ENCODE measurements at places on chromosomes 6 and 20.

DNA sequence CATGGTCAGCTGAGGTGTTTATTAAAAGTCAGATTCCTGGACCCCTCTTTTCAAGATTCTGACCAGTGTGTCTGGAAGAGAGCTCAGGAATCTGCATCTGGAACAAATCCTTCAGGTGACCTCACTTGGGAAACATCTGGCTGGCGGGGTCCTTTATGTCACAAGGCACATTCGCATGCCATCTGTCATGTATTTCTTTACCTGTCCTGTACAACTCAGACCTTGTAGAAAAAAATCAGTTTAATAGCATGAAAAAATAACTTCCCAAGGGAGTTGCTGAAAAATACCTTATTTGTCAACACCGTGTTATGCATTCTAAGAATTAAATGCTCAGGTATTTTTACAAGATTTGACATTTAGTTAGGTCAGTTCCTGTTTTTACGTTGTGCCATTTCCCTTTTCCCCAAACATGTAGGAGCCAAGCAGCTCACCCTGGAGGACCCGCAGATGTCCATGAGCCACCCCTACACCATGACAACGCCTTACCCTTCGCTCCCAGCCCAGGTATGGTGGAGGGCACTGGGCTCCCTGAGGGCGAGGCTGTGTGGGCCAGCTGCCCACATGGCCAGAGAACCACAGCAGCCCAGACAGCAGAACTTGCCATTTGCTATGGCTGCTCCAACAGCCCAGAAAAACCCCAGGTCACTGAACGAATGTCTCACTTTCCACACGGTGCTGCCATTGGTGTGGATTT is 4.0 kb downstream of the IRF4 start:
- no peak for DNase-seq

- DNase-seq = no peak
These were observed 231.6 kb downstream of the FNDC1 start for GRCh38 chr6:159400826-159401225.

DNA sequence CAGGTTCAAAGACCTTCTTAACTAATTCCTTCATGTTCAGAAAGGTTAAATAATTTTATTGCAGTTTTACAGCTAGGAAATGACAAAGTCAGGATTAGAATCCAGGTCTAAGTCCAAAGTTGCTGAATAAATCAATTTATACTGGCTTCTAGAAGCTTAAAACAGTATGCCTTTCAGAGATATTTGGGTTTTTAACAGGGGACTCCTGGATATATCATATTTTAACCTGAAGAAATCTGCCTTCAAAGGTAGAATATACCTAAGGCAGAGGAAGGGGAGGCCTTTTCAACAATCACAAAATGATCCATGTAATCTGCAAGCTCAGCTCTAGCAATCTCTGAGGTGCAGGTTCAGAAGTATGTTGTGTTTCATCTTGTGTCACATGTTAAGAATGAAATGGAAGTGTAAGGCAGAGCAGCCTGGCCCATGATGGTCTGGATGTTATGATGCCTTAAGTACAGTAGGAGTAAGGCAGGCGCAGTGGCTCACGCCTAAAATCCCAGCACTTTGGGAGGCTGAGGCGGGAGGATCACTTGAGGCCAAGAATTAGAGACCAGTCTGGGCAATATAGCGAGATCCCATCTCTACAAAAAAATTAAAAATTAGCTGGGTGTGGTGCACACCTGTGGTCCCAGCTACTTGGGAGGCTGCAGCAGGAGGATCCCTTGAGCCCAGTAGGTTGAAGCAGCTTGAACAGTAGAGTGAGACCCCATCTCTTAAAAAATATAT is 123.9 kb downstream of the SOBP start:
- no peak for DNase-seq

GRCh38 chr20:36532388-36532787 is 8.9 kb upstream of the MYL9 start:
- no peak for DNase-seq

- no peak for DNase-seq
These were observed 19.9 kb downstream of the CAP2 start for GRCh38 chr6:17413313-17413750.

GRCh38 chr20:35226126-35226883 is at the start of gene MMP24:
Gene MMP24 (plus strand): TSS chr20:35226690. CDS start chr20:35226739, 49 bp downstream.
- DNase-seq = peak; percentile 19

DNA sequence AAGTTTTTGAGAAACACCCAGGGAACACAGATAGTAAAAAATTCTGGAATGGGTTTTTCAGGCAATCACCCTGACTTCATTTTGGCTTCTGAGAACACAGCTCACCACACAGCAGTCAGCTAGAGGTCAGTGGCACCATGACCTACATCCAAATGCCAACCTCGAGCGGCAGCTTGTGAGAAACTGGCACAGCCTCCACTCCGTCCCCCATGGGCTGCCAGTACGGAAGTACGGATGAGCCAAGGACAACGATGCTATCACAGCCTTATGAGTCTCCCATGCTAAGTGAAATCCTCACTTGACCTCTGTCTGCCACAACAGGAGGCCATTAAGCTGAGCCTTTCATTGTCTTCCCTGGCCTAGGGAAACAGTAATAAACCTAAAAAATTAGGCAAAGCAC is 32.0 kb downstream of the KIF16B start:
- no peak for DNase-seq

DNA sequence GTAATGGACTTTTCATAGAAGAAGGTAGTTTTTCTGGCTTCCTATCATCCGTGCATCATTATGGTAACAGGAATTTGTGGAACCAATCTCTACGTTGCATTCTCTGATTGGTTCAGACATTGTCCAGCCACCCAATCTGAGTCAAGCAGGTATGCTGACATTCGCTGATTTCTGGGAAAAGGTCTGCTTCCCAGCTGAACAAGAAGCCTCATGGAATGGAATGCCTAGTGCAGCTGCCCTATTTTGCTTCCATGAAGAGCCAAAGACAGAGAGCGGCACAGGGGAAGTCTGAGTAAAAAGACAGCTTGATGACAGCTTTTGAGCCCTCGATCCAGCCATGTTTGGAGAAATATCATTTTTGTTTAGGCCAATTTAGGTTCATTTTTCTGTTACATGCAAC is 38.5 kb upstream of the TXLNB start:
- no peak for DNase-seq

DNA sequence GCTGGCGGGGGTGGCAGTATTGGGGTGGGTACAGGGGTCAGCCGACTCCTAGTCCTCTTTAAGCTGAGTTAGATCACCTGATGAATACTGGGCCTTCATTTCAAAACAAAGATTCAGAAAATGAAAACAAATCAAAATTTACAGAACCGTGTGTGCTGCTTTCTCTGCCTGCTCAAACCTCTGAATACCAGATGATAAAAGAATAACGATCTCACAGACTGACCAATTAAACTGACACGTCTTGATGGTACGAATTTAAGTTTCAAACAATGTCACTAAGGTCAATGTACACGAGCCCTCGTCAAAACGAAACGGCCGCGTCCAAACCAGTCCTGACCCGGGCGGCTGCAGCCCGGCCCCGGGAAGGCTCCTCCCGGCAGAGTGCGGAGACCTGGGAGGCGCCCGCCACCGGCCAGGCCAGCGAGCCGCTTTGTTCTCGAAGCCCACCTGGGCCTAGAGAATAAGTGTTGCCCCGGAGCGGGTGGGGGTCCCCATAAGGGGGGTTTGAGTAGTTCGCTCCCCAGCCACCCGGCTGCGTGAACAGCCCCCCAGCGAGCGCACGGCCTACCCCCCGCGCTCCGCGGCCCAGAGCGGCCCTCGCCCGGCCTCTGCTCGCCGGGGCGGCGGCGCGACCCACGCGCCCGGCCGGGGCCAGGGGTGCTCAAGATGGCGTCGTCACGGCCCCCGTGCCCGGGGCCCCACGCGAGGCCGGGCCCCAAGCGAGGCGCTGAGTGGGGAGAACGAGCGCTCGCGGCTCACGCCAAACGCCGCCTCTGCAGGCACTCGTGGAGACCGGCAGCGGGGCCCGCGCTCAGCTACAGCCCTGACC is 728 bp downstream of the PSMA7 start:
- no peak for DNase-seq

GRCh38 chr6:5994234-5994998 is 12.3 kb downstream of the NRN1 start:
- DNase-seq = no peak

- no peak for DNase-seq
These were observed 28.1 kb downstream of the MRPL14 start for GRCh38 chr6:44099192-44099591.

GRCh38 chr20:60187683-60188082 is 229.5 kb downstream of the CDH26 start:
- DNase-seq = no peak

DNA sequence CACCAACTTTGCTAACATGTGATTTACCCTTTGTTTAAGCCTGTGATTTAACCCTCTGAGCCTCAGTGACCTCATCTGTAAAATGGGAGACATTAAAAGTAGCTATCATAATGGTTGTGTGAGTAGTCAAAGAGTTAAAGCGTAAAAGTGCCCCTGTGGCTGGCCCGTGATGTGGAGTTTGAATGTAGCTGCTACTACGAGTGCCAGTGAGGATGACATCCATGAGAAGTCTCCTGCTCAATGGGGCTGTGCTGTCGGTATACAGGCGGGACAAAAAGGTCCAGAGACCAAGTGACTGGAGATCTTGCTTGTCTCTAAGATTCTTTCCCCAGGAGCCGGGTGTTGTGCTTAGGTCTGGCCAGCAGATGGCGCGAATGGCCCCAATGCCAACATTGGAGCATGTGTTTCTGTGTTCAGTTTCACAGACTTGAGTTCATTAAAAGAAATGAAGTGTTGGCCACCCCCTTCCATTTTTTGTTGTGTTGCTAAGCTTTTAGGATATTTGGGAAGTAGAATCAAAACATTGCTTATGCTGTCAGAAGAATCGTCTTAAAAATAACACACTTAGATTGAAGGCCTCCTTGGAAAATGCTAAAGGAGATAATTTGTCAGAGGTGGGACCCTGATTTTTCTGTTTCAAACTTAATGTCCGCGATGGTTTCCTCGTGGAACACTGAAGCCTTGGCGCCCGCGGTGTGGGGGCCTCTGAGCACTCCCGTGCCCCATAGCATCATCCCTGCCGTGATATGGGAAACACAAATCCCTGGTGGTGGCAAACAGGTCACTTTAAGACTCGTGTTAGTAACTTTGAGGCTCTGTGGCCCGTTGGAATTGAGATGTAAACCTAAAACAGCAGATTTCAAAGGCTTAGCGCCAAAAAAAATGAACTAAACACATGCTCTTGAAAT is 9.3 kb upstream of the RBM38 start:
- peak; percentile 86 for DNase-seq

- DNase-seq = no peak
These were observed 243.7 kb upstream of the CHD6 start for GRCh38 chr20:41861772-41862422.

DNA sequence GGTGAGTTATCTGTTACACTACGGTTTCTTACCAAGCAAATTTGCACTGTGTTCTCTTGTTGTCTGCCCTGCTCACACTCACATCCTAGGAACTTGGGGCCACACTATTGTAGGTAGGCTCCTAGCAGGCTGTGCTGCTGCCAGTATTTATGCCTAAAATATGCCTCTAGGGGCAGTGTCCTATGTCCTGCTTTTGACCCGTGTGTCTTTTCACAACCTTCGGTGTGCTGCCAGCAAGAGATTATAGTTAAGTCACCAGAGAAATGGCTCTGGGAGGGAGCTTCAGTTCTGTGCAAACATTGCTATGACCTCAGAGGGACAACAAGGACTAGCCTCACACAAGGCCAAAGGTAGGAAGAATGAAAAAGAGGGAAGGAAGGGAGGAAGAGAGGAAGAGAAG is 8.9 kb upstream of the TAAR5 start:
- peak; percentile 22 for DNase-seq

DNA sequence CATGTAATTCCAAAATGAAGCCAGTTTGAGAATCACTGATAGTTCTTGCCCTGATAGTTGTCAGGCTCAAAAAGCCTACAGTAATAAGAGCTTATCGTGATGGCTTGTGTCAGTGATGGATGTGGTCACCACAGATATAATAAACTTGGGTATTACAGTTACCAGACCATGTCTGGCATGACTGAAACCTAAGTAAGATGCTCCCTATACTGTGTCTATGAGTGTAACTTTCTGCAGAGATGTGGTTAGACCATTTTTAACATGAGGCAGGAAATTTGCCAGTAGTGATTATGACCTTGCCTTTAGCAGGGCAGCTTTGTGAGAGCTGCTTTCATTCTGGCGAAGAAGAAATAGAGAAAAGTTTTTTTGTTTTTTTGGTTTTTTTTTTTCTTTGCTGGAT is 90.2 kb downstream of the ANKS1A start:
- no peak for DNase-seq

DNA sequence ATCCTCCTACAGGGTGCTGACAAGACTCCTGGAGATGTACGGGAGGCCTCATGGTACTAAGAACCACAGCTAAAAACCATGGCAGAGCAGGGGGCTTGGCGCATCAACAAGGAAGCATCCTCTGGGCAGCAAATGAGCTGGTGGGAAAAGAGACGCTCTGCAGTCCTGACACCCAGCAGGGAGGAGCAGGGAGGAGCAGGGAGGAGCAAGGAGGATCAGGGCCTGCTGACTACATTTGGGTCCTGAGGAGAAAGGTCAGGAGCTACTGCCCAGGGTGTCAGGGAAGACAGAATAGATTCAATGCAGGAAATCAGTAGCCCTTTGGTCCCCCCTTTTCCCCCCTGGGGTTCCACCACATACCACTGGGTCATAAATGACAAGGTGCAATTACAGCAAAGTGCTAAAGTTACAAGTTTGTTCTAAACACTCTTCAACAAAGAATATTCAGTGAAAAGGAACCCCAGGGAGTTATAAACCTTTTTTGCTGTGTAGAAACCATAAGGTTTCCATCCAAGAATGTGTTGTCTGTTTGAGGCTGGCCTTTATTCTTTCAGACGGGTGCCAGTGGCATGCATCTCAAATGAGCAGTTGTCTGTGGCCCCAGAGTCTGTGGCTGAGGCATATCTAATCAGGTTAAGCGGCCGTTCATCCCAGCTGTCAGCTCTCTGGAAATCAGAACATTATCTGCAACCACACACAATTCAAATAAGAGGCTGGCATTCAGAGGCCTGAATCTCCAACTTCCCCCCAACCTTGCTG is 325.0 kb downstream of the CDC5L start:
- DNase-seq = no peak

GRCh38 chr6:169312658-169313346 is 59.2 kb upstream of the THBS2 start:
- no peak for DNase-seq

- DNase-seq = no peak
These were observed 18.8 kb upstream of the SIRPA start for GRCh38 chr20:1876217-1876921.

GRCh38 chr6:170006071-170006899 is 254.9 kb downstream of the ERMARD start:
- no peak for DNase-seq

DNA sequence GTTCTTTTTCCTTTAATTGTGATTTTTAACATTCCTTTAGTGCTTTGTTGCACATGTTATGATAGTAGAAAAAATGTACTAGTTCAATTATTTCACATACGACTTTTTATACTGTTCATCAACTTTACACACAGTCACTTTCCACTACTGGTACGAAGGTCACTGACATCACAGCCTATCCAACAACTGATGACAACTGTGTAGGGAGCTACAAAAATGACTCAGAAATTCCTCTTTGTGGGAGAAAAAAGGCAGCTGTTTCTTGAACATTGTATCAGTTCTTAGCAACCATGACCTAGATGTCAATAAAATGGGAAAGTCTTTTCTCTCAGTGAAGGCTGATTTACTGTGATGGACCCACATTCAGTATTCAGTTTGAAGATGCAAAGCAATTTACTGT is 7.0 kb upstream of the ID4 start:
- DNase-seq = no peak
